GM04504 (cell line): ENCODE measurements at places on chromosomes 7 and 10.

- DNase-seq = no peak
Measured at GRCh38 chr10:870564-871166, 60.8 kb downstream of the LARP4B start.

DNA sequence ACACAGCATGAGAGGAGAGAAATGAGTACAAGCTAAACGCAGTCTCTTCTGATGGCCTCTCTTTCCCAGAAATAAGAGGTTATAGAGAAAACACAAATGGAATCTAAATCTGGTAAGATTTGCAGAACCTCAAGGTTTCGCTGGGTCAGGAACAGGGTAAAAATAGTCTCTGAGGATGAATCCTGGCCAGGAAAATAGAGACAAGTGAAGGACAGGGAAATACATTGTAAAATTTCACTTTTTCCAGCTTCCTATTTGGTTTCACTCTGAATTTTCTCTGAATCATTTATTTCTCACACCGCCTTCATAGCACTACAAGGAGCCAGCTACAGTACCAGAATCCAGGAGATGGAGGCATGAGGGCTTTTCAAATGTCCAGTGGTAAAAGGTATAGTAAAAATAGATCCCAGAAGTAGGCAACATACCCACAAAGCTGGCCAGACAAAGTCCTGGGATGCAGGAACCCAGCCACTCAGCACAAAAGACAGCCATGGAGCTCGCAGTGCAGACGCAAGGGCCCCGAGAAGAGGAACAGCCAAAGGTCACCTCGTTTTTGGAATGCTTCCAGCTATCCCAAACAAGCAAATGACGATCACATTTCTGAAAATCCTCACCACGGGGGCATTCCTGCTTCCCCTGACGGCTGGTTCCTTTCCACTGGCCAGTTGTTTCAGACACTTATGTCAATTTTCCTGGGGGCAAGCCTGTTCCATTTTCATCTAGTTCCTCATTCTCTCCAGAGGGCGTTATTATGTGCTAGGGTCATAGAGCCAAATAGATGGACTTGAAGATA is 21.5 kb upstream of the IKZF1 start:
- no peak for DNase-seq

DNA sequence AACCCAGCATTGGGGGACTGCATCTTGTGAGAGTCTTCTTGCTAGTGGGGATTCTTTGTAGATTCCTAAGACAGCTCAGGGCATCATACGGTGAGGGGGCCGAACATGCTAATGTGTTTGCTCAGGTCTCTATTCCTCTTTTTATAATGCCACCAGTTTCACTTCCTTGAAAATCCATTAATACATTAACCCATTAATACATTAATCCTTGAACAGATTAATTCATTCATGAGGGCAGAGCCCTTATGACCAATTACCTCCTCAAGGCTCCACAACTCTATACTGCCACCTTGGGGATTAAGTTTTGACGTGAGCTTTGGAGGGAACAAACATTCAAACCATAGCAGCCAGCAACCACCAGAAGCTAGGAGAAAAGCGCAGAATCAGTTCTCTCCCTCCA is 67.2 kb upstream of the POT1 start:
- DNase-seq = peak; percentile 3

DNA sequence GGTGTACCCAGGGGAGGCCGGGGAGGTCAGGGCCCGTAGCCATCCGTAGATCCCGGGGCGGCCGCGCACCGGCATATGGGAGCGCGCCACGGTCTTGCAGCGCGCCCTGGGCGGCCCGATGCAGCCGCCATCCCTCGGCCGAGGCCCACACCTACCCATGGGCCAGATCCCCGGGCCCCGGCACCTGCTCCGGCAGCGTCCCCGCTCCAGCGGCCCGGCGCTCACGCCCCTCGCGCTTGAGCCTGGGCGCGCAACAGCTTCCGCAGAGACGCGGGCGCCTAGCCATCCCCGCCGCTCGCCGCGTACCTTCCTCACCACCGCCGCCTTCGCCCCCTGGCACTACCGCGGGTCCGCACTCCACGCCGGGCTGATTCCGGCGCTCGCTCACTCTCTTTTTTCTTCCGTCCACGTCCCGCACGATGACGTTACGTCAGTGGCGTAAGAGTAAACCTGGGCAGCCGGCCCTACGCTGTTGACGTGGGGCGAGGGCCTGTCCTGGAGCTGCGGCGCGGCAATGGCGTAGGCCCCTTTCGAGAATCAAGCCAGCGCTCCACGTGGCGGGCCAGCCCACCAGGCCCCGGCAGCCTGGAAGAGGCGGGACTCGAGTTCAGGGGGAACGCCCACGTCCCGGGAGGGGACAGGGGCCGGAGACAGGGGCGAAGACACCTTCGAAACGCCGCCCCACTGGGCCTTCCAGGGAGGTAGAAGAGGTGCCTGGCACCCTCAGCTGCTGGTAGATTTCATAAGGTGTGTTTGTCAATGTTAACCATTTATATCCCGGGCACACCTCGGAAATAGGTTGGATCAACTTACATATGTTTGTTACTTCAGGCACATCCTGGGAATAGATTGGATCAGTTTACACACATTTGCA is at the start of gene ALDH18A1:
Gene ALDH18A1, minus strand, starts transcription at position 421 of the 874 bp plus-strand sequence. CDS start 3,334 bp downstream, outside the sequence.
- peak; percentile 79 for DNase-seq

DNA sequence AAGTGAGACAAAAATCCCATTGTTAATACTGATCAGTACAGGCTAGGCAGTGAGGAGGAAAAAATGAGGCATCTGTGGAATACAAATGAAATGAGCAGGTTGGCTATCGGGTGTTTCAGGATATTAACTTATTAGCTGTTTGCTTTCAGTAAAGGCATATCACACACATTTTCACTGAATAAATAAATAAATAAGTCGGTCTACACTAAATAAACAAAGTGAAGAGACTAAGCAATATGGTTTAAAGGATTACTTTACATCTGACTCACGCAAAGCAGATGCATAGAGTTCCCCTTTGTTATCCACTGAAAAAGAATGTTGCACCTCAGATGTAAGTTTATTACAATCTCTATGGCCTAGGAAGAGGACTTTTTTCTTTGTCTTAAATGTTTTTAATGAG is 6.3 kb upstream of the SEMA3A start:
- DNase-seq = no peak

- no peak for DNase-seq
Measured at GRCh38 chr10:62399211-62399610, 25.0 kb downstream of the ZNF365 start.

GRCh38 chr10:77638321-77639101 is 903 bp upstream of the KCNMA1 start:
- no peak for DNase-seq

- DNase-seq = peak; percentile 34
Measured at GRCh38 chr10:86813101-86813500, 56.7 kb downstream of the BMPR1A start.

GRCh38 chr7:75981203-75981452 is 13.3 kb downstream of the TMEM120A start:
- DNase-seq = no peak

DNA sequence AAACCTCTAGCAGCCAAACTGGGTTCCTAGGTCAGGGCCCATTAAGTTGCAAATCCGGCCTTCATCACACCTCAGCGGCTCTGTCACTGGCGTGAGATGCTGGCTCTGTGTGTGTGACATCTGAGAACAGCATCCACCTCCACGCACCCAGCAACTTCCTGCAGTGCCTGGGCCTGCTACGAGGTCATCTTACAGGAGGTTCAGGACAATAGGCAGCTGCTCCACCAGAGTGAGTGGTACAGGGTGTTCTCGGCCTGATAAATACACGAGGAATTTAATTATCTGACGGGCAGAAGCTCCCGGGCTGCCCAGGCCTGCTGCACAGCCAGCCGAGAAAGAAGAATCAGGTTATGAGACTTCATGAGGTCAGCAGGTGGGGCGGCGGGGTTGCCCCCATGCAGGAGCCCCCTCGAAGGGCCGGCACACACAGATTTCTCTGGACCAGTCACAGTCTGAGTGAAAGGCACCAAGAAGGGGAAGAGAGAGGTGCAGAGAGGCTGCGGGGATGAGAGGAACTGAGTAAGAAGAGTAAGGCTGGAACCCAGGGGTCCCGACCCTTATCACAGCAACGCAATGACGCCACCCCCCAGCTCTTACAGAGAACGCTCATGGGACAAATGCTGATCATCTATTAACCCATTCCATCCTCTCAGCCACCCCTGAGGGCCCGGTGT is 49.3 kb downstream of the CALML3 start:
- DNase-seq = no peak

- no peak for DNase-seq
Measured at GRCh38 chr7:145082366-145083161, 246.7 kb upstream of the TPK1 start.

GRCh38 chr7:18179093-18179492 is 151.4 kb upstream of the PRPS1L1 start:
- DNase-seq = no peak

DNA sequence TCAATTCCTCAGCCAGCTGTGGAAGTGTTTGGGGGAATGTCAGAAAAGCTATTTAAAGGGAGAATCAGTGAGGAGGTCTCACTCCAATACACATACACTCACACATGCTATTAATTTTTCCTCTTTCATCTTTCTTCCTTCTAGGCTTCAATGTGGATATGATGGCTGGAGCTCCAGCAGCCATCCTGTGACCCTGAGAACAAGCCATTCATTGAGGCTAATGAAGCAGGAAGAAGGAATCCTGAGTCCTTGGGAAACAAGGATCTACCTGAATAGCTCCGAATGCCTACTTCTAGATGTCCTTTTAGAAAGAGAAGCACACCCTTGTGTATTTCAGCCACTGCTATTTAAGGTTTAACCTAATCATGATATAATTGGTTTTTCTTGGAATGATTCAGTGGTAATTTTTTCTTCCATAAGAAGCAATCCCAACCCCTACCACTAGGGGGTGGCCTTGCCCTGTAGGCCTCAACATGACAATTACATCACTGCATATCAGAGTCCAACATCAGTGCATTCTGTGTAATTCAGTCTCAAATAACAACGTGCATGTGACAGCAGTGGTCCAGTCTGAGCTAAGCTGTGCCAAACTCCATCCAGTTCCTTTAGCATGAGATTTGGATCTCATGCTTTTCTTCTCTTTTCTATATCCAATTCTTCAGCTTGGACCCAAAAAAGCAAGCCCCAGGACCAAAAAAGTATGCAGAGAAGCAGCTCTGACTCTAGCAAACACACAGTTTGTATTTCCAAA is 85.3 kb upstream of the ANKRD1 start:
- peak; percentile 36 for DNase-seq

GRCh38 chr7:42734568-42734967 is 177.3 kb downstream of the C7orf25 start:
- no peak for DNase-seq

DNA sequence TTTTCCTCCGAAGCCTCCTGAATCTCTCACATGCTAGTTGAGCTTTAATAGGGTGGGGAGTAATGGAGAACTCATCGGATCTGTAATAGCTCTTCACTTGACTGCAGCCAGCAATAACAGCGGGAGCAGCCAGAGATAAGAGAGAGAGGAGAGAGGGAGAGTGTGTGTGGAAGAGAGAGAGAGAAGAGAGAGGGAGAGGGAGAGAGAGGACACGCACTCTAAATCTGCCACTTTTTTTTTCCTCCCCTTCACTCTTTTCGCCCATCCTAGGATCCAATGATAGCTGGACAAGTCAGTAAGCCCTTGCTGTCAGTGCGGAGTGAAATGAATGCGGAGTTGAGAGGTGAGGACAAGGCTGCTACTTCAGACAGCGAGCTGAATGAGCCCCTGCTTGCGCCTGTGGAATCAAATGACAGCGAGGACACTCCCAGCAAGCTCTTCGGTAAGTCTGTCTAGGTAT is 107.9 kb downstream of the POU6F2 start:
- no peak for DNase-seq

GRCh38 chr10:77768039-77768438 is 130.4 kb upstream of the KCNMA1 start:
- DNase-seq = no peak

- no peak for DNase-seq
Measured at GRCh38 chr7:105044449-105045070, 30.6 kb downstream of the KMT2E start.

- DNase-seq = no peak
Measured at GRCh38 chr10:14859775-14860174, 18.9 kb upstream of the SUV39H2 start.

DNA sequence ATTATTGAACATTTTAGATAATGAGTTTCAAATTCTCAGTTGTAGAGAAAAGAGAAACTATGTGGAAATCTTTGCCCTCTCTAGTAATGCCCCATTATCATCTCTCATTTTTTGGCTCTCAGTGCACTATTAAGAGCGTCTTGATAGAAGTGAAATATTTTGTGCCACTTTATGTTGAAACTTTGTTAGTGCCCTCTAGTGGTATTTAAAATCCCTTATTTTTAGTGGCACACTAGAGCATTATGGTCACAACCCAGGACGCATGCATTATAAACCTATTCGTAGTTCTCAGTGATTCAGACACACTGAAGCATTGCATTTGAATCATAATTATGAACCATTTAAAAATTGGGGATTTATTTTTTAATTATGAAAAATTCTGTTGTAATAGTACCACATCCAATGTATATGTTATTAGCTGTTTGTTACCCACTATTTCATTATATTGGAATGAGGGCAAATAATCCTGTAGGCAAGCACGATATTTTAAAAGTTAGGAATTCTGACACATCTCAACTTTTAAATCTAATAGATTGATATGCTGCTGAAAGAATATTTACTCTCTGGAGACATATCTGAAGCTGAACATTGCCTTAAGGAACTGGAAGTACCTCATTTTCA is 21.9 kb downstream of the PDCD4 start:
- no peak for DNase-seq

GRCh38 chr10:11379771-11380170 is 231.7 kb downstream of the USP6NL start:
- DNase-seq = no peak

- no peak for DNase-seq
Measured at GRCh38 chr7:55144333-55145317, 125.8 kb downstream of the EGFR start.

DNA sequence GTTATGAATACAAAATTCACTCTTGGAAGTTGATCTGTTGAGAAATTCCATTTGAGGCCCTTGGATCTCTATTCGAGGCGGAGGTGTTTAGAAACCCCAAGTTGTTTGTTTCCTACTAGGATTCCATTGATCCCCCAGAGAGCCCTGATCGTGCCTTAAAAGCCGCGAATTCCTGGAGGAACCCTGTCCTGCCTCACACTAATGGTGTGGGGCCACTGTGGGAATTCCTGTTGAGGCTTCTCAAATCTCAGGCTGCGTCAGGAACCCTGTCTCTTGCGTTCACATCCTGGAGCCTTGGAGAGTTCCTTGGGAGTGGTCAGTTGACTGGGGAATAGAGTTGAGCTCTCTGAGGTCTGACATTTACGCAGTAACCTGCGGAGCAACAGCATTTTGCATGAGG is 1.2 kb downstream of the CFAP69 start:
- no peak for DNase-seq

- no peak for DNase-seq
Measured at GRCh38 chr10:74923556-74923955, 97.2 kb downstream of the KAT6B start.
